Putamen (tissue), 1 donor: ENCODE measurements at places on chromosomes 4 and X.

- DNase-seq, result no peak
Observed at GRCh38 chr4:2791518-2792395, 1.1 kb upstream of the SH3BP2 start.

- no peak for DNase-seq
Observed at GRCh38 chrX:30313322-30313721, 4.1 kb upstream of the NR0B1 start.

DNA sequence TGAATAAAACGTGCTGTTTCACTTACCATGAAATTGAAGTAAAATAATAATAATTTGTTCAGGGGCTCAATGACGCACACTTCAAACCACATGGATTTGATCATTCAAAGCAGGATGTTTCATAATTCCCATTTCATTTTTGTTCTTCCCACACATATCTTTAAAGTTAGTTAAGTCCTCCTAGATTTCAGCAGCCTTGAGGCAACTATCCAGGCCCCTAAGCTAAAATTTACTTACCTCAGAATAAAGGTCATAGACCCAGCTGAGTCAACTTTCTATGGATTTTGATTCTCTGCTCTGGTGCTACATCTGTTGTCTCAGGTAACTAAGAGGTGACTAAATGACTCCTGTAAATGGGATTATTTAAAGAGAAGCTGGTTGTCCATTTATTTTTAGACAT, 25.0 kb downstream of the GPR174 start:
- DNase-seq, result no peak

DNA sequence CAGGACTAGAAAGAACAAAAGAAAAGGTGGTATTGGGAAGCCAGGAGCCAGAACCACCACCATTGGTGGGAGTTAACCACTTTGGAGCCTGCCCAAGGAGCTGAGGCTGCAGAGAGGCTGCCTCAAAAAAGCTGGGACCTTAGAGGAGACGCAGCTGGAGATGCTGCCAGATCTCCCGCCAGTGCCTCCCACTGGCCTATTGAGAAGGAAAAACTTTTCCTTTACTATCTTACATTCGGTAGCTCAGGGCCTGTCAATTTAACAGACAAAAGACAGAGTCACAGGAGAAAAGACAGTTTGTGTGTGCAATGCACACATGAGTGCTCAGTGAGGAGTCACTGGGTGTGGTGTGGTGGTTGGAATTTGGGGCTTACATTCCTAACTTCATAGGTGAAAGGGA, 52.4 kb upstream of the HPSE start:
- DNase-seq, result no peak

- no peak for DNase-seq
Observed at GRCh38 chr4:122434285-122434684, 22.2 kb downstream of the IL2 start.
